ENCODE measurements at places on chromosomes 5 and 9.
A peak's percentile ranks its signal among the peaks of the same experiment; 100 is the strongest.

- no peak for DNase-seq
Observed at GRCh38 chr9:79674052-79674777, 102.5 kb downstream of the TLE4 start.

DNA sequence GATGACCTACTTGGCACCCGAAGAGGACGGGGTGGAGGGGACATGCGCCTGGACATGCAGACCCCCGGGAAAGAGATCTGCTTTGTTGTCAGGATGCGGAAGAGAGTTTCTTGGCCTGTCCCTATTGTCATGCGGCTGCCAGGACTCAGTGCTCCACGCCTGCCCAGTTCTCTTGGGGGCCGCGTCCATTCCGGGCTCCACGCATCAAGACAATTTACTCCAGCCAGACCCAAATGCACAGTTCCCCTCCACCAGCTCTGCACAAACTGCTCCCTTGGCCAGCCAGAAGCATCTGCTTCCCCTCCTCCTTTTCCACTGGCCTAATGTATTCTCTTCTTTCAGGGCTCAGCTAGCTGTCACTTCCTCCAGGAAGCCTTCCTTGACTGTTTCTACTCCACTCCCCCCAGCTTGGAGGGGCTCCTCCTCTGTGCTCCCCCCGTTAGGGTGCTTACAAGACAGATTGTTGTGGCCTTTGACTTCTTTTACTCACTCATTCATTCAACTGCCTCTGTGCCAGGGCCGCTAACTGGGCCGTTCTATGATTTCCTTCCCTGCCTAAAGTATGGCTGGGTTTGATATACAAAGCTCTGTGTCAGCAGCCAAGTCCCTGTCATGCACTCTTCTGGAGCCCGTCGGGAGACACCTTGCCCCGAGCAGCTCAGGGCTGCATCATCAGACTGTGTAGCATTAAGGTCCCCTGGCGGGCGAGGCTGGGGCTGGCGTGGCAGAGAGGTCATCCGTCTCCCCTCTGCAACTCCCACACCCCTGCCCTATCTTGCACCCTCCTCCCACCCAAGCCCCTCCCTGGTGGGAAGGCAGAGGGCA, 6.6 kb downstream of the FIBCD1 start:
- DNase-seq = no peak

DNA sequence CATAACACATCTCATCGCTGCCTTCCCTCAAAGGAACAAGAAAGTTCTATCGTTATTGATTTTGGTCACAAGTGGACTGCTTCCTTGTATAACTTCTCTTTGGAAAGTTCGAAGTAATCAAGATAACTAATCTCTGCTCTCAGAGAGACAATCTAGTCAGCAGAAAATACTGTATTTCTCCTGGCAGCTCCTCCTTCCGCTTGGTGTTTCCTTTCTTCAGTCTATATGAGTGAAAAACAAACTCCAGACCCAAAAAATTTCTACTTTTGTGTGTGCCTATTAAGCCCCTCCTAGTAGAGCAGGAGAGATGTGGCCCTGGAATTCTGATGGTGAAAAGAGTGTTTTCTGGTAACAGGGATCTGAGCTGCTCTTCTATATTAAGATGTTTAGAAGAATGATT, 24.5 kb downstream of the OSTF1 start:
- no peak for DNase-seq

DNA sequence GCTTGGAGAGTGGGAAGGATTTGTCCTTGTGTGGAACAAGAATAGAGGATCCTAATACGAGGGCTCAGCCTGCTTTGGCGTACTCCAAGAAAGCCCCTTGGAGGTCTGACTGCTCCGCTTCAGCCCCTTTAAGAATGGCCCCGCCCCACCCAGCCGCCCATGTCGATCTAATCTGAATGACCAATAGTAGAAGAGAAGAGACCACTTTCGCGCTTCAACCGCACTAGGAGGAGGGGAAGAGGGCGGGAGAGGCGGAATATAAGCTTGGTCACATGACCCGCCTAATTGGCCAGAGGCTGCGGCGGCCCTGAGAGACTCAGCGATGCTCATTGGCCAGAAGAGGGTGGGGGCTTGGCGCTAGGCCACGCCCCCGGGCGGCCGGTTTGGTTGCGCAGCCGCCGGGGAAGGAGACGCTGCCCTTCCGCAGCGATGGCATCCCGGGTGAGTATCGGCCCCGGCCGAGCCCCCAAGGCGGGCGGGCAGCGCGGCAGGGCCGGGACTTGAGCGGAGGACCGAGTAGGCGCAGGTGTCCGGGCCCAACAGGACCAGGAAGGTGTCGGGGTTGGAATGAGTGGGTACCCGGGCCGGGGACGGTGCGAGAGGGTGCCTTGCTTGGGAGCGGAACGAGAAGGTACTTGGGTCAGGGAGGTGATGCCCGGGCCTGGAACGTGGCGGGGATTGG, at the start of gene MIGA2:
MIGA2 (plus strand) TSS at position 386 of the 682 bp plus-strand sequence. CDS start 3,969 bp downstream, outside the sequence.
- peak; percentile 99 for DNase-seq

DNA sequence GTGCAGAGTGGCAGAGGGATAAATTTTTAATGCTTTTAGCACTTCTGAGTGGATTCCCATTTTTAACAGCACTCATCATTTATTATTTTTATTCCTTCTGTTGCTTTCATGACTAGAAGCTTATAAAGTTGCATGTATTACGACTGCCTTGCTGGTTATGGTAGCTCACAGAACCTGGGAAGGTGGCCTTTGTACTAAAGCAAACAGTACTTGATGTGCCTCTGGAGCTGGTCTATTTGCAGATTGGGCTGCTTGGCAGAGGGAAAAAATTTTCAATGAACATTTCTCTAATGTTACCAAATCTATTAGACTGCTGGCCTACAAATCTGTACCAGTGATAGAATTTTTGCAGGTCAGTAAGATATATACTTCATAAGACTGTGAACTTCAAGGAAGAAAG, 274.5 kb upstream of the C9orf72 start:
- no peak for DNase-seq

DNA sequence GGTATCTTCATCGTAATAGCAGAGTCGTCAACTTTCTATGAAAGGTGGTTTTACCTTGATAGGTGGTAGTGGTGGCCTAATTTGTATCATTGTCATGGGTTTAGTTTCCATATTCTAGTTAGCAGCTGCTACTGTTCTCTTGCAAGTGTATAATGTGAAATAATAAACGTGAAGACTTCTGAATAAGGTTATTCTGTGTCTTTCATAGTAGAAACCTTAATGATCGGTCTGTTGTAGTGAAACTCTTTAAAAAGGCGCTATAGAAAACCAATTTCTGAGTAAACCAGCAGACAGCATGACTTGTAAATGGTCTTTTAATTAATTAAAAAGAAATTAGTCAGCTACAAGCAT, 1.6 kb downstream of the SET start:
- DNase-seq = no peak

- peak; percentile 27 for DNase-seq
Observed at GRCh38 chr9:91116211-91116610, 245.5 kb downstream of the AUH start.

DNA sequence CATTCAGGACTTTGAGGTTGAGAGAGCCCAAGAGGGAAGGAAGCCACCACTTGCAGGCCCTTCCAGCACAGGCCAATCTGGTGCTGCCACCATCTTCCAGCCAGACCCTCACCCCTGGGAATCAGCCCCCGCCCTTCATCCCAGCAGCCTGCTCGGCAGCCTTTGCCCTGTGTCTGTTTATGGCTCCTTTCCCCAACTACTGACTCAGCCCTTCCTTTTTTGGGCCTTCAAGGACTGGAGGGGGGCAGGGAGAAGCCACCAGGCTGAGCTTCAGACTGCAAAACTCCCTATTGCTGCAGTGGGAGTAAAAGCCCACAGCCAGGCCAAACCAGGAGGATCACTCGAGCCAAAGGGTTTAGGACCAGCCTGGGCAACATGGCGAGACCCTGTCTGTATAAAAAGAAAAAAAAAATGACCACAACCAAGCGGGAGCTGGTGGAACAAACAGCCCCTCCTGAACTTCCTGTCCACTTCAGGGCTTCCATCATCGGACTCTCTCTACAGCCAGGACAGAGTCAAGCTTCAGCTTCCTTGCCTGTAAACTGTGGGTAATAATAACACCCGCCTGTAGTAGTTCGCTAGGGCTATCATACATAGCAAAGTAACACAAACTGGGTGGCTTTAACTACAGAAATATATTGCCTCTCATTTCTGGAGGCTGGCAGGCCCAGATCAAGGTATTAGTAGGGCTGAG, 85.9 kb upstream of the IL17B start:
- peak; percentile 71 for DNase-seq

DNA sequence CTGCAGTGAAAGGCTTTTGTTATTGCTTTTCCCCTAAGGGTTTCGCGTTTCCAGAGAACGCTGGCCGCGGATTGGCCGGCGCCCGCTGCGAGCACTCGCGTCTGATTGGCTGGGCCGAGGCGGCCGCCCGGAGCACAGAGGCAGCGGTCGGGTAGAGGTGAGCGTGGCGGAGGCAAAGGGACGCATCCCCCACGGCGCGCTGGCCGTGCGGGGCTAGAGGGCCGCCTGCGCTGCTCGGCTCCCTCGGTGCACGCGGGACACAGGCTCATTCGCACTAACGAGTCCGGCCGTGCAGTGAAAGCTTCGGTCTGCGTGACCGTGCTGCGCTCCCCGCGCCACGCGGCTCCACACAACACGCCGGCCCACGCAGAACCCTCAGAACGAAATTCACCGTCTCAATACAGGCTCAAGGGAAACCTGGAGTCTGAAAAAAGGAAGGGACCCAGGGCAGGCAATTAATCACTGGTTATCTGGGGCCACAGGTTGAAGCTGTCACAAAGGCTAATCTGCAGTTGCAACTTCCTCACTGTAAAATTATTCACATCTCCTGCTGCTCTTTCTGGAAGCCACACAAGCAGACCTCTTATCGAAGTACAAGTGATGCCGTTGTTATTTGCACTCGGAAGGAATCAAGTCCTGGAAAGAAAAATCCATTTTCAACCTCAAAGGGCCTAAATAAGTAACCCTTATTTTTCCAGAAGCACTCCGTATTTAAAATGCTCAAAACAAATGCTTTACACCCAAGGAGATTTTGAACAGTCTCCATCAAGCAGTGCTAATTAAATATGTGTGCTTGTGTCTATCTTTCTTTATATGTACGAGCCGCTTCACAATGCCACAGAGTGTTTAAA, 94.6 kb downstream of the ZNF608 start:
- DNase-seq = no peak

DNA sequence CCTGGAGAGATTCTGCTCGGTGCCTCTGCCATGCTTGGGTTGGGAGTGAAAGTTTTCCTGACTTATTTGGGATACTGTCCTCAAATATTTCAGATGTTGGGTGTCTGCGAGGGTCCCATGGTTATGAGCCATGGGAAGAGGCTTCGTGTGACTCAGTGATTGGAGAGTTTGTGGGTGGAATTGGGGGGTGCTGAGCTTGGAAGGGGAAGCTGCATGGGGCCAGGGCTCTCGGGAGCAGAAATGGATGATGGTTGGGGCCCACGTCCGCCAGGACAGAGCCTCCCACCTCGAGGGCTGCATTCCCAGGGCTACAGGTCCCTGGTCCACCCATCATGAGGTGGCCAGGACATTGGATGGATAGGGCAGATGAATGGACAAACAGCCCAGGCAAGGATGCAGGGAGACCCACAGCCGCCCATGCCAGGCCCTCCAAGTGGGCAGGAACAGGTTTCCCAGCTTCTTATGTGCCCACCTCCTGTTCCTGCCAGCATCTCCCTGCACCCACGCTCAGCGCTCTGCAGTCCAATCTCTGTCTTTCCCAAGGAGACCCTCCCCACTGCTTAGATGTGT, 5.5 kb downstream of the OBP2B start:
- no peak for DNase-seq

- DNase-seq = no peak
Observed at GRCh38 chr5:119344231-119344630, 11.6 kb upstream of the TNFAIP8 start.

GRCh38 chr5:134071614-134072207, 42.8 kb upstream of the TCF7 start:
- no peak for DNase-seq

GRCh38 chr5:36883894-36884462, 7.4 kb downstream of the NIPBL start:
- no peak for DNase-seq

DNA sequence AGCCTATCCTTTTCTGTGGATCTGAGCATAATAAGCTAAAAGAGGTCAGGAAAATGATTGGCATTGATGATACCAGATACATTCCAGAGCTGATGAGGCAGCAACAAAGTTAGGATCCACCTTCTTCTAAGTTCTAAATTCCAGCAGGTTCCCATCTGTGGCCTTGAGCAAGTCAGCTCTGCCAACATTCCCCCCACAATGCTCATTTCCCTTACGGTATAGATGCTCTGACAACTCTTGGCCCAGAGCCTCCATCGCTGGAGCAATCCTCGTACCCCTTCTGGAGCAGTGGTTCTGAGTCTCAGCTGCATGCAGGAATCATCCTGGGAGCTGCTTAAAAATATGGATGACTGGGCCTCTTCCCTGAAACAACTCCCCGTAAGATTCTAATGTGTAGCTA, 78.1 kb downstream of the MED27 start:
- DNase-seq = no peak

DNA sequence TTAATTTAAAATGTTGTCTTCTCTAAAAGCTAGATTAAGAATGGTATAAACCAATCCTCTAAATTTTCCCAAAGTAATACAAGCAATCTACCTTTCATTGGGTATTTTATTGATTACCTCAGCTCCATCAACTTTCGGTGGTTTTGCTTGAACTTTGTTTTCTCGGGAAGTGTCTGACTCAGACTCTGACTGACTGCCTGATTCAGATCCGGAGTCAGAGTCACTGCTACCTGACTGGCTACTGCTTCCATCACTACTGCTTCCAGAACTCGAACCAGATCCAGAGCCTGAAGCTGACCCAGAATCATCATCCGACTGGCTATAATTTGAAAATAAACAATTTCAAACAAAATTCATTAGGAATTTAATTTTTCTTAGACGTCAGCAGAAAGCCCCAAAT, 24.0 kb downstream of the CHD1 start:
- no peak for DNase-seq

GRCh38 chr9:129110740-129111527, at the start of the genes CRAT and PTPA:
Gene CRAT (minus strand): TSS chr9:129110793. CDS start chr9:129110509, 284 bp downstream.
Gene PTPA (plus strand): TSS chr9:129111415. CDS start chr9:129111601, 186 bp downstream.
- peak; percentile 94 for DNase-seq

- DNase-seq = no peak
Observed at GRCh38 chr5:27008604-27009539, 29.5 kb downstream of the CDH9 start.

GRCh38 chr9:128636556-128637530, 19.8 kb downstream of the DYNC2I2 start:
- no peak for DNase-seq

GRCh38 chr5:179964015-179964414, 56.3 kb upstream of the TBC1D9B start:
- DNase-seq = no peak

DNA sequence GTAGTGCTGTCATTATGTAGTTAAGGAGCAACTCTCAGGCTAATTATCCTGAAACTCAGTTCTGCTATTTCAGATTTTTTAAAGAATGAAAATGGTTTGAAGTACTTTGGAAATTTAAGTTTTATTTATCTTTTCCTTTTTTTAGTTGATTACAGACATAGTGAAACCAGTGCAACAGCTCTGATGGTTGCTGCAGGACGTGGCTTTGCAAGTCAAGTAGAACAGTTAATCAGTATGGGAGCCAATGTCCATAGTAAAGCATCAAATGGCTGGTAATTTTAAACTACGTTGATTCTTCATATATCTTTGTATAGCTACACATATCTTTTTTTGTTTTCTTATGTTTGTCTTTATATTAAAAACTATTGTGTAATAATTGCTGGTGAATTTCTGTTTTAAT, 34.9 kb downstream of the YTHDC2 start:
- DNase-seq = no peak

- no peak for DNase-seq
Observed at GRCh38 chr5:154583671-154584177, 105.7 kb upstream of the HAND1 start.

GRCh38 chr5:146001544-146002190, 65.3 kb downstream of the SH3RF2 start:
- no peak for DNase-seq

GRCh38 chr5:170201311-170201710, 31.5 kb upstream of the C5orf58 start:
- no peak for DNase-seq

GRCh38 chr5:115022303-115022702, 147.4 kb downstream of the TRIM36 start:
- DNase-seq = peak; percentile 16

Data from AG10803 (cell line).